Cardiac muscle cell (in vitro differentiated cells and primary cell): ENCODE measurements at places on chromosomes 7 and 10. TPM values are rescaled to one million over a fixed set of nuclear protein-coding genes. Genes with fewer than 3 reads are reported as not detected.

Gene LIPK
- not detected in 2 replicates for total RNA-seq

Gene CLCN1
- 0.11 TPM in 1 of 2 replicates, not detected in the other for total RNA-seq

Gene CPN1
- total RNA-seq = not detected in 2 replicates

Gene LIPN
- total RNA-seq = not detected in 2 replicates

Gene SEMA3D
- total RNA-seq = 3.7 and 6.2 TPM in 2 replicates

Gene ABCB1
- not detected in 2 replicates for total RNA-seq

Gene FZD1
- 14.9 and 19.0 TPM in 2 replicates for total RNA-seq

Gene SLC13A1
- not detected in 2 replicates for total RNA-seq

Gene TMEM248
- 53.0 and 86.8 TPM in 2 replicates for total RNA-seq

DNA sequence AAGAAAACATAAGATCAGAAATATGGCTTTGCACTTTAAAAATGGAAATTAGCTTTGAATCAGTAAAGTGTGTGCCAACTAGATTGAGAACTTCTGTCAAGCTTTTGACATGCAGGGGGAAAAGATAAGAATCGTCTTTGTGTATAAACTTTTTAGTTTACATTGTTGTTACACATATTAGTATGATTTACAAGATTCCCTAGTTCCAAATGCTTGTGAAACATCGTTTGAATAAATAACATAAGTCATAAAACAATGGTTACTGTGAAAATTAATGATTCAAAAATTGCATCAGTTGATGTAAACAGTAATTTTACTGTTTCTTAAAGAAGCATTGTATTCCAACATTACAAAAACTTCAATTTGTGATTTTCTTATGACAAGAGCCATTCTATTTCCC, 207.6 kb upstream of the MTPN start:
- no peak overlapping the region for H3K4me3 ChIP-seq
- DNase-seq = no peak
- H3K4me1 ChIP-seq = peaks cover 12% of the 10 kb centered on the region
- H3K27me3 ChIP-seq = no peaks in the 10 kb centered on the region

DNA sequence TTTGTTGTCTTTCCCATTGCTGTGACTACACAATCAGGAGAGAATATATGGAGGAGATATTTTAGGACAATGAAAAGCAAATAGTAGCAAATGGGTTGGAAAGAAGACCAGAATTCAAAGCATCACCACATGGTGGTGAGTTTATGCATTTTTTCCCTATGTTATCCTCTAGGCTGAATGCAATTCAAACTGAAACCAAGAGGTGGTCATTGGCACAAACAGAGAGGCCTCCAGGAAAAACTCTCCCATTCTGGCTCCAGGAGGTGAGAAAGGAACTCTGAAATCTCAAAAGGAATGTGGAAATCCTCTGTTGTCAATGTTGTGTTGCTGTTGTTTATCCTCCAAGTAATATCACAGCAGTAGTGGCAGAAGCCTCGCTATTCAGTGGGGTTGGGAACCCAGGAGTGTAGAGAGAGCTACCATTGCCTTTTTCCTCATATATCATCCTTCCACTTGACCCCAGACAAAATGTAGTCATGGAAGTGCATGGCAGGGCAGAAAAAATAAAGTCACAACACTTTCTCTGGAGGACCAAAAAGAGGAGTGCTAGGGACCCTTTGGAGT, 819.1 kb downstream of the GRID1 start:
- no peaks in the 10 kb centered on the region for H3K27me3 ChIP-seq
- H3K4me1 ChIP-seq = no peaks in the 10 kb centered on the region
- DNase-seq = no peak
- H3K4me3 ChIP-seq = no peak overlapping the region

GRCh38 chr7:46993396-46993795, 588.5 kb downstream of the TNS3 start:
- H3K4me1 ChIP-seq = peaks cover 3% of the 10 kb centered on the region
- DNase-seq = peak; percentile 2

DNA sequence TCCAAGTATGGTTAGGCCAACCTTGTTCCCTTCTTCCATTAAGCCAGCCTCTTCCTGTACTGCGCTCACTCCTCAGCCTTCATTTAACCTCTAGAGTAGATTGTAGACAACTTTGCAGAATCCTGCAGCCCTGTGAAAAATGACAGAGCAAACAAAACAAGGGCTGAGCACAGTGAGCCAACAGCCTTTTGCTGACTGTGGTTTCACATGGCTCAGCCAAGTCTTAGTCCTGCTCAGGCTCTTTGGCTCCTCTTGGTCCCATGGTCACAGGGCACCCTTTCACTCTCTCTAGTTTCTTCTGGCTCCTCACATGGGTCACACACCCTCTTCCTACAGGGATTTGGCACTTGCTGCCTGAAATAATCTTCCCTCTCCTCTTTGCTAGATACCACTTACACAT, 900.3 kb downstream of the CCSER2 start:
- no peak overlapping the region for H3K4me3 ChIP-seq
- DNase-seq = no peak
- peaks cover 15% of the 10 kb centered on the region for H3K4me1 ChIP-seq
- no peaks in the 10 kb centered on the region for H3K36me3 ChIP-seq
- H3K27me3 ChIP-seq = no peaks in the 10 kb centered on the region

GRCh38 chr10:60387531-60387930, 2.1 kb downstream of the ANK3 start:
- no peak overlapping the region for H3K27ac ChIP-seq
- no peaks in the 10 kb centered on the region for H3K27me3 ChIP-seq
- peaks cover 13% of the 10 kb centered on the region for H3K4me1 ChIP-seq
- H3K4me3 ChIP-seq = no peak overlapping the region

DNA sequence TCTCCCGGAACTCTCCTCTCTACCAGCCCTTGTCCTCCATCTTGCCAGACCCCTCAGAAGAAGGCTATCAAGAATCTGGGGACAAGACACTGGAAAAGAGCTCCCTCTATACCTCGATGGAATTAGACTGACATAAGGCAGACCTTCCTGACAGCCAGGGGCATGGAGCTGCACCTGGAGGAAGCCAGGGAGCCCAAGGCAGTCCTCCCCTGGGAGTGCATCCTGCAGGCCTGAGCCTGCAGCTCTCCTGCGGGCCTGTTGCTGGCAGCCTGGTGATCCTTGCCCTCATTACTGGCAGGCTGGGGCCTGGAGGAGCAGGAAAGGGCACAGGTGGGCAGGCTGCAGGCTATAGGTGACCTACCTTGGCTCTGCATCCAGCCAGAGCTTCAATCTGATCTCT, 323.4 kb downstream of the GRID1 start:
- no peaks in the 10 kb centered on the region for H3K36me3 ChIP-seq
- no peak overlapping the region for H3K4me3 ChIP-seq
- no peak overlapping the region for H3K27ac ChIP-seq
- no peak for DNase-seq

DNA sequence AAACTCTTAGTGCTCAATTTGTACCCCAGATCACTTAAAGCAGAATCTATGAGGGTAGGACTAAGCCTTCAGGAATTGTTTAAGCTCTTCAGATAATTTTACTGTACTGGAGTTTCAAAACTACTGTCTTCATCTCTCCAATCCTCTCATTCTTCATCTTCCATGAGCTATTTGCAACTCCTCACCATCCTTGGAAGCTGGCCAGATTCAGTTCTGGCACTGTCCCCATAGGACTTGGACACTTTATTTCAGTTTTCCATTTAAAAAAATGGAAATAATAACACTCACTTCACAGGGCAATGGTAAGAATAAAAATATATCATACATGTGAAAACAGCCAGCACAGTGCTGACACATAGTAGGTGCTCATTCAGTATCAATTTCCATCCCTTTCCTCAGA, 74.6 kb downstream of the PPP1R17 start:
- no peak for DNase-seq
- H3K4me3 ChIP-seq = no peak overlapping the region
- no peak overlapping the region for H3K27ac ChIP-seq
- no peaks in the 10 kb centered on the region for H3K36me3 ChIP-seq

DNA sequence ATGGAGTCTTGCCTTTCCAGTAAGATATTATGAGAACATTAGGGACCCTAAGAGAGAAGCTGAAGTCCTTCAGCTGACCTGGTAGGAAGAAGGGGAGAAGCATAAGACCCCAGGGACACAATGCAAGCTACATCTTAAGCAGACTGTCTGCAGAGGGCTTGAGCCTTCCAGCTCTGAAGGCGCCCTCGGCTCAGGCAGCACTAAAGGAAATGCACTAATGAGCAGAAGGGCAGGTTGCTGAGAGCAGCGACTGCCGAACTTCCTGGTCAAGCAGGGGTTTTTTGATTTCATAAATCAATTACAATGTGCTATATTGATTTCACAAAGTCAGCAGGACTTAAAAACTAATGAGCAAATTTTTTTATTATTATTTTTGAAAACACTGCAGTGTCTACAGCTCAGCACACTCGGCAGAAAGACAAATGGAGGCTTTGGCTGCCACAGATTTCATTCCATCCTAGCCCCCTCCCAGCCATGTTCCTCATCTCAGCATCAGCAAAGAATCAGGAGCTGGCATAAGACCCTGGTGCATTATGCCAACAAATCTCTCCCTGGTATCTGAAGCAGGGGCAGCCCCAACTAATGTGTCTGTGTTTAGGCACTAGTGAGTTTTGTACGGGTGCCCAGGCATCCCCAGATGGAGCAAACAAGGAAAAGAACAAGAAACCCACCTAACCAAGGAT, 57.1 kb downstream of the LRRTM3 start:
- H3K27ac ChIP-seq = no peak overlapping the region
- no peaks in the 10 kb centered on the region for H3K4me1 ChIP-seq
- no peaks in the 10 kb centered on the region for H3K27me3 ChIP-seq
- H3K4me3 ChIP-seq = no peak overlapping the region
- no peak for DNase-seq

- H3K27ac ChIP-seq = no peak overlapping the region
- no peaks in the 10 kb centered on the region for H3K27me3 ChIP-seq
- no peaks in the 10 kb centered on the region for H3K36me3 ChIP-seq
Measured at GRCh38 chr7:157490465-157490912, 153.7 kb downstream of the DNAJB6 start.

GRCh38 chr10:59320355-59320754, 42.0 kb downstream of the FAM13C start:
- H3K4me3 ChIP-seq = no peak overlapping the region
- H3K4me1 ChIP-seq = peaks cover 25% of the 10 kb centered on the region
- H3K36me3 ChIP-seq = no peaks in the 10 kb centered on the region
- no peak overlapping the region for H3K27ac ChIP-seq

- no peak overlapping the region for H3K4me3 ChIP-seq
- no peaks in the 10 kb centered on the region for H3K36me3 ChIP-seq
- DNase-seq = no peak
- H3K27me3 ChIP-seq = no peaks in the 10 kb centered on the region
- no peaks in the 10 kb centered on the region for H3K4me1 ChIP-seq
- H3K27ac ChIP-seq = no peak overlapping the region
Measured at GRCh38 chr10:90087197-90088023, 386.0 kb downstream of the KIF20B start.

DNA sequence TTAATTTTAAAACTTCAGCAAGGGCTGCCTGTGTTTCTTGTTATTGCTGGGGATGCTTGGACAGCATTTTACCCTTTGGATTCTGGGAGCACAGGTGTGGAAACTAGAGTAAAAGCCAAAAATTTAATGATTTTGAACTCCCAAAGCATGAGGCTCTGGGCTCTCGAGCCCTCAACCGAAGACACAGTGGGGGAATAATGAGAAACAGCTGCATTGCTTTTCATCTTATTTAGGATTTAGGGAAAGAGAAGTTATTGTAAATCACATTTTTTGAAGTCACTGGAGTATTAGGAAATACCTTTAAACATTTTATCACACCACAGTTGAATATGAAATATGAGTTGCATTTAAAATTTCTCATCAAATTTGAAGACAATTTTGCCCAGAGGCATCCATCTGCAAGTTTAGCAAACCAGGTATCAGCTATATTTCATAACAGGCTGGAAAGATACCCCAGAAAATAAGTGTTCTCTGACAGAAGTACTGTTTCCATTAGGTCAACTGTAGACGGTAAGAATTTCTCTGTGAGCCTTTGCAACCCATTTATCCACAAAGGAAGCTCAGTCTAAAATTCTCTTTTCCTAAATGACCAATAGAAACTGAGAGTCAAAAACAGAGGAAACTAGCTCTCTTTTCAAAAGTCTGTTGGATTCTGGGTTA, 290.6 kb upstream of the PHYHIPL start:
- no peak for DNase-seq
- H3K27me3 ChIP-seq = no peaks in the 10 kb centered on the region
- H3K27ac ChIP-seq = no peak overlapping the region
- H3K36me3 ChIP-seq = no peaks in the 10 kb centered on the region
- no peaks in the 10 kb centered on the region for H3K4me1 ChIP-seq

DNA sequence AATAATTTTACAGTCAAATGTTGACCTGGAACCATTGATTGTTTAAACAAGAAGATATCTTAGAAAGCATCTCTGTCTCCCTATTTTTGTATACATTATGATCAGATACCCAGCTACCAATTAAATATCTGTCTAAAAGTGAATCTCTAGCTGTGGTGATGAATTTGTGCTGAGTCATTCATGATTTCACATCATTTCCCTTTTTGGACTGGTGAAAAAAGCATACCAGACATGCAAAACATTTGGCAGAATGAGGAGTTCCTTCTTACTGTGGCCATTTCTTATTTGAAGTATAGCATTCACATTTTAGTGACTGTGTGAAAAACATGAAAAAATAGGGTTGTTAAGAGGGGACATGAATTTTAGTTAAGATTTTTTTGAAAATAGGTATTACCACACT, 98.0 kb upstream of the GATA3 start:
- no peaks in the 10 kb centered on the region for H3K36me3 ChIP-seq
- no peaks in the 10 kb centered on the region for H3K4me1 ChIP-seq
- H3K27ac ChIP-seq = no peak overlapping the region
- H3K4me3 ChIP-seq = no peak overlapping the region

GRCh38 chr10:21638681-21639080, 104.6 kb downstream of the MLLT10 start:
- no peaks in the 10 kb centered on the region for H3K27me3 ChIP-seq
- H3K27ac ChIP-seq = peak overlapping the region; percentile 67
- H3K4me1 ChIP-seq = peaks cover 6% of the 10 kb centered on the region

DNA sequence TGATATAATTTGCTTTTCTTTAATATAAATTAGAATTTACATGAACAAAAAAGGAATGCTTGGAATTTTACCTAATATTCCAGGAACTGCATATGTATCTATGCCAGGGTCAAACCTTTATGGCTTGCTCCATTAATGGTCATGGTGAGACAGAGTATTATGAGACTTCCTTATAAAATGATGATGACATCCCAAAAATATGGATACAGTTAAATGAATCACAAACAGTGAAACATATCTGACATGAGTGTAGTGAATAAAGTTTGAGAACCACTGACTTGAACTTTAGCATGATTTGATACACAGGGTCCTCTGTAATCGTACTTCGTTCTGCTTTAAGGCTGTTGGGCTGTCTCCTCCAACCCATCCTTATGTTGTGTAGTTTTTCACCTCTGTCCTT, 51.8 kb downstream of the MARCHF5 start:
- DNase-seq = no peak
- no peak overlapping the region for H3K27ac ChIP-seq
- peaks cover 22% of the 10 kb centered on the region for H3K36me3 ChIP-seq
- H3K4me3 ChIP-seq = no peak overlapping the region

GRCh38 chr7:75958802-75959543, 35.4 kb downstream of the TMEM120A start:
- no peak overlapping the region for H3K27ac ChIP-seq
- H3K36me3 ChIP-seq = peaks cover 13% of the 10 kb centered on the region
- no peak overlapping the region for H3K4me3 ChIP-seq
- DNase-seq = no peak
- H3K27me3 ChIP-seq = no peaks in the 10 kb centered on the region

- H3K4me3 ChIP-seq = no peak overlapping the region
- no peak overlapping the region for H3K27ac ChIP-seq
- no peaks in the 10 kb centered on the region for H3K4me1 ChIP-seq
- no peaks in the 10 kb centered on the region for H3K27me3 ChIP-seq
Measured at GRCh38 chr7:99798972-99799371, 15.0 kb upstream of the CYP3A4 start.
